ENCODE measurements at places on chromosomes 3 and 15.

- DNase-seq: no peak
Observed at GRCh38 chr3:181847276-181847675, 135.6 kb downstream of the SOX2 start.

GRCh38 chr3:17581421-17582080, 160.9 kb downstream of the TBC1D5 start:
- DNase-seq: no peak

- DNase-seq: no peak
Observed at GRCh38 chr15:41648770-41649169, 11.4 kb upstream of the MGA start.

GRCh38 chr3:88882121-88882520, 225.3 kb upstream of the EPHA3 start:
- DNase-seq: no peak

DNA sequence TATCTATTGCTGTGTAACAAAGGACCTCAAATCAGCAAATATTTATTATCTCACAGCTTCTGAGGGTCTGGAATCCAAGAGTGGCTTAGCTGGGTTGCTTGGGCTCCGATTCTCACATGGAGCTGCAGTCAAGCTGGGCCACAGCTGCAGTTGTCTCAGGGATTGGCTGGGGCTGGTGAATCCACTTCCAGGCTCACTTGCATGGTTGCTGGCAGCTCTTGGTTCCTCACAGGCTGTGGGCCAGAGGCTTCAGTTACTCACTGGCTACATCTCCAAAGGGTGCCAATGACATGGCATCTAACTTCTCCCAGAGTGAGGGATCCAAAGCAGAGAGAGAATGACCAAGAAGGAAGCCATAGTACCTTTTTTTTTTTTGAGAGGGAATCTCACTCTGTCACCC, 13.9 kb upstream of the SYNM start:
- no peak for DNase-seq

GRCh38 chr15:71002316-71002715, 109.7 kb downstream of the LRRC49 start:
- DNase-seq: no peak

- no peak for DNase-seq
Observed at GRCh38 chr3:124395584-124396338, 334.5 kb upstream of the UMPS start.

GRCh38 chr15:67148196-67148701, 82.8 kb downstream of the SMAD3 start:
- no peak for DNase-seq

Measured in T-helper 17 cell (primary cell).